ENCODE measurements at places on chromosomes 2 and 18. TPM values are rescaled to one million over a fixed set of nuclear protein-coding genes. Genes with fewer than 3 reads are reported as not detected.

- no peak overlapping the region for H3K4me3 ChIP-seq
- no peak overlapping the region for H3K27ac ChIP-seq
- no peaks in the 10 kb centered on the region for H3K36me3 ChIP-seq
- DNase-seq, result no peak
These were observed 358.3 kb downstream of the CELF4 start for GRCh38 chr18:37207343-37207742.

DNA sequence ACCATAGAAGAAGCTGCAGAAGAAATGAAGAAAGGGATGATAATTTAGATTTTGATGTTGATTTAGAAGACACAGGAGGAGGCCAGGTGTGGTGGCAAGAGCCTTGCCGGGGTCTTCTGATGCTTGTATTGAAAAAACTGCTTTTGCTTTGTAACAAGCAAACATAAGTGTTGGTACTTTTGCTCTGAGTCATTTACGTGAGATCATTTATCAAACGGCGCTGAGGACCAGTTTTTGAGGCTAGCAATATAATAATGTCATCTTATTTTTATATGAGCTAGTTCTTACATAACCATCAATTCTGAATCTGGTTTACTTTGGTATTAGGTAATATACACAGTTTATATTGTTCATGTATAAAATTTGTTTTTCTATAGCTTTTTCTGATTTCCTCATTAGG, 30.6 kb downstream of the SPTBN1 start:
- no peaks in the 10 kb centered on the region for H3K4me1 ChIP-seq
- no peaks in the 10 kb centered on the region for H3K36me3 ChIP-seq
- H3K4me3 ChIP-seq, result no peak overlapping the region
- no peak for DNase-seq
- no peaks in the 10 kb centered on the region for H3K27me3 ChIP-seq

Gene PPM1B
- total RNA-seq, result 59.9 TPM

DNA sequence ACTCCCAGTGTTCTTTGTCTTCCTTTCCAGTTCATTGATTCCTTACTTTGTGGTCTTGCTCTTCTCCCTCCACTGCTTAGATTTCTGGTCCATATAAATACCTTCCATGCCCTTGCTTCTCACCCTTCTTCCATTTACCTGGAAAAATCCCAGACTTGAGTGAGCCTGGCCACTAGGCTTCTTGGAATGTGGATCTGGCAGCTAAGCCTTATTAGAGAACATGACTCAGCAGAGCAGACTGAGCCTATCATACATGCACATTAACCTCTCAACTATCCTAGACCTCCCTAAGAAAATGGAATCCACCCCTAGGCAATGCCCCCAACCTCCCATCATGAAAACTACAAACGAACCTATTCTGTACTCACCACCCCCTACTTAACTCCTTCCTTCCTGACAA, 127.7 kb downstream of the RHBDD1 start:
- no peaks in the 10 kb centered on the region for H3K27me3 ChIP-seq
- H3K4me1 ChIP-seq, result no peaks in the 10 kb centered on the region
- H3K4me3 ChIP-seq, result no peak overlapping the region
- no peak overlapping the region for H3K27ac ChIP-seq
- no peaks in the 10 kb centered on the region for H3K36me3 ChIP-seq
- no peak for DNase-seq

Gene EVX2
- total RNA-seq, result 1.6 TPM

GRCh38 chr2:181264441-181264840, 192.7 kb upstream of the ITGA4 start:
- no peaks in the 10 kb centered on the region for H3K36me3 ChIP-seq
- no peaks in the 10 kb centered on the region for H3K4me1 ChIP-seq
- H3K4me3 ChIP-seq, result no peak overlapping the region

Gene CCT4
- 89.6 TPM for total RNA-seq

Gene GPR45
- total RNA-seq, result not detected

GRCh38 chr2:105600949-105601794, 143.5 kb upstream of the NCK2 start:
- no peaks in the 10 kb centered on the region for H3K27me3 ChIP-seq
- no peaks in the 10 kb centered on the region for H3K4me1 ChIP-seq
- no peaks in the 10 kb centered on the region for H3K36me3 ChIP-seq
- no peak for DNase-seq
- no peak overlapping the region for H3K27ac ChIP-seq

DNA sequence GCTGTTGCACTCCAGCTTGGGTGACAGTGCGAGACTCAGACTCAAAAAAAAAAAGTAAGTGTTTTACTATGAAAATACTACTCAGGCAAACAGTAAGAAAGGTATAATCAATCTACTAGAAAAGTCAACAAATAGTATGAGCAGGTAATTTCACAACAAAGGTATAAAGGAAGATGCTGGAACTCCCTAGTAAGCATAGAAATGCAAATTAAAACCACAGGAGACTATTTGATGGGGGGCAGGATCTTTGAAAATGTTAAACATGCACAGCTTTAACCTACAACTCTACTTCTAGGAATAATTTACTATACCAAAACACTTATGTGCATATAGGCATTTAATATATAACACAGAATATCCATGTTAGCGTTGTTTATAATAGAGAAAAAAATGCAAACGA, 24.3 kb upstream of the TNFAIP6 start:
- DNase-seq, result no peak
- no peaks in the 10 kb centered on the region for H3K4me1 ChIP-seq
- H3K36me3 ChIP-seq, result no peaks in the 10 kb centered on the region
- no peak overlapping the region for H3K4me3 ChIP-seq

All from prostate gland (tissue), 2 donors.